Activated CD4-positive, alpha-beta T cell treated with anti-CD3 and anti-CD28 coated beads, Interleukin-2, amount 10 ng/mL, durations not matched to agents 24 days and 14 days (primary cell): ENCODE measurements at places on chromosomes 13 and 19.

DNA sequence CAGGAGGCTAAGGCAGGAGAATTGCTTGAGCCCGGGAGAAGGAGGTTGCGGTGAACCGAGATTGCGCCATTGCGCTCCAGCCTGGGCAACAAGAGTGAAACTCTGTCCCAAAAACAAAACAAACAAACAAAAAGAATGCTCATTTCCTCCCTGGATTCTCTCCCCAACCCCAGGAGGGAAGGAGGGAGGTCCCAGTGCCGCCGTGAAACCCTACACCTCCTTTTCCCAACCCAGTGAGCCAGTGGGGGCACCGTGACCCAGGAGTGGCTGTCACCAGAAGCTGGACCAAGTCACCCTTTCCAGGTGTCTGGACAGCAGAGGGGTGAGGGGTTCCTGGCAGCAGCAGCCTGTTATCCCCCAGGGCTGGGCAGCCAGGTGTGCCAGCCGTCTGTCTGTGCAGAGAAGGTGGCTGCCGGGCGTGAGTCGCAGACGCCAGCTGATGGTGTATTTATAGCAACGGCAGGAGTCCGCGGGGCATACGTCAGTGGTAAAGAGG is 23.5 kb downstream of the NFIC start:
- DNase-seq = no peak

DNA sequence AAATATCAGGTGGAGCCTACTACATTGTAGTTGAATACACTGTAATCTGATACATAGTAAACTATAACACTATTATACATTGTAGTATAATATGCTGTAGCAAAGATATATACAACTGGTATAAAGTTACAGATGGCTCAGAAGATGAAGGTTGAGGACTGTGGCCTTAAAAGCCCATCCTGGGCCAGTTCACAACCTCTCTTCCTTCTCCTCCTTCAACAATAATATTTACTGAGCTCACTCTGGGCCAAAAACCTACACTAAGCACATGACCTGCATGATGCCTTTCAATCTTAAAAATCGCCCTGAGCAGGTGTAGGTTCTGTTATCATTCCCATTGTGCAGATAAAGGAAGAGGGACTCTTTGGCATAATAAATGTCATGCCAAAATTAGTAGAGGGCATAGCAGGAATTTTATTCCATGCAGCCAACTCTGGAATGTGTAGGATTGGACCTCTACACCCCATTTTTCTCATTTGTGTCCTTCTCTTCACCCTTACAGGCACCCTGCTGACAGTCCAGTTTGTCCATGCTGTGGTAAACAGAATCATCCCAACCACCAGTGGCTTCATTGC is 14.6 kb upstream of the SIN3B start:
- no peak for DNase-seq

DNA sequence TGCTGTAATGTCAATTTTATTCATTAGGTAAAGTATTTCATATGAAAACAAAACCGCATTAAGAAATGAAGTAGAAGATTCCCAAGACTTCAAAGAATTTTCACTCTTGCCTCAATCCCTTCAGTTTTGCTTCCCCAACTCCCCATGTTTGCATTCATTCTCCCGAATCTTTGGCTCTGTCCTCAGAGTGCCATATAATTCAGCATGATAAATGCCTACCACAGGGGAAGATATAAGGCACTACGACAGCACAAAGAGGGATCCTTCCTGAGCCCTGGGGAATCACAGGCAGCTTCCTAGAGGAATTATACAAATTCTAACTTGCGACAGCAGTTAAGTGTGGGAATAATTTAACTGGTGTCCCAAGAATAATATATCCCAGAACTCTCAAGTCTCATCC is 68.5 kb downstream of the TSC22D1 start:
- DNase-seq = no peak

- DNase-seq = peak; percentile 98
Measured at GRCh38 chr19:53868892-53869804, 1.5 kb downstream of the MYADM start.

DNA sequence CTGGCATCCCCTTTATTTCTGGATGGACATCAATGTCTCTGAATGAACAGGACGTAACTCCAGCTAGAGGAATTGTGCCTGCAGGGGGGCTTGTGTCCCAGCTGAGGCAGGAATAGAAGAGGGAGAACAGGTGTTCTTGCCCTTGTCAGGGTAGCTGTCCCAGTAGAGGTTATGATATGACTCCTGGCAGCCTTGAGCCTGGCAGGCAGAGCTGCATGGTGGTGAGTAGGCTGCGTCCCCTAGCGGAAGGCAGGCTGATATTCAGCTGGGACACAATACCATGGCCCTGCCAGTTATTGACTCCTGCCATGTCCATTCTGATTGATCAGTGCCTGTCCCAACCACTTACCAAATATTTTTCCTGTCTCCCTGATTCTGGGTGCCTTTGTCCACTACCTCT is 197.2 kb downstream of the RAP2A start:
- DNase-seq = no peak

- DNase-seq = no peak
Measured at GRCh38 chr13:74064805-74065312, 69.3 kb downstream of the KLF12 start.

- peak; percentile 87 for DNase-seq
Measured at GRCh38 chr19:35216833-35217648, 11.5 kb downstream of the FAM187B start.

GRCh38 chr19:40549007-40549708 is 27.5 kb upstream of the SHKBP1 start:
- peak; percentile 92 for DNase-seq

- DNase-seq = no peak
Measured at GRCh38 chr13:108813587-108814170, 184.3 kb downstream of the MYO16 start.

GRCh38 chr19:5094768-5095567 is 126.1 kb downstream of the KDM4B start:
- DNase-seq = no peak

DNA sequence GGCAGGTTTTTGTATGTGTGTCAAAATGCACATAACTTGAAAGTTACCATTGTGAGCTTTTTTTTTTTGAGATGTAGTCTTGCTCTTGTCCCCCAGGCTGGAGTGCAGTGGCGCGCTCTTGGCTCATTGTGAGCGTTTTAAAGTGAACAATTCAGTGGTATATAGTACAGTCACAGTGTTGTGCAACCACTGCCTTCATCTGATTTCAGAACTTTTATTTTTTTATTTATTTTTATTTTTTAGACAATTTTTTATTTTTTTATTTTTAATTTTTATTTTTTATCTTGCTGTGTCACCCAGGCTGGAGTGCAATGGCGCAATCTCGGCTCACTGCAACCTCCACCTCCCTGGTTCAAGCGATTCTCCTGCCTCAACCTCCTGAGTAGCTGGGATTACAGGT is 15.0 kb downstream of the SLC25A42 start:
- DNase-seq = no peak

- no peak for DNase-seq
Measured at GRCh38 chr19:18320865-18321733, 1.8 kb downstream of the LSM4 start.
